ENCODE measurements at places on chromosomes 7 and 10. TPM values are rescaled to one million over a fixed set of nuclear protein-coding genes. Genes with fewer than 3 reads are reported as not detected.

The CHAT gene
- polyA plus RNA-seq: not detected

The DGKB gene
- not detected for polyA plus RNA-seq

The VPS37D gene
- polyA plus RNA-seq: not detected

The RASA4B gene
- 11.3 TPM for polyA plus RNA-seq

The GDF10 gene
- polyA plus RNA-seq: 0.69 TPM

The MMD2 gene
- polyA plus RNA-seq: not detected

GRCh38 chr7:12567015-12567414, 3.5 kb upstream of the SCIN start:
- DNase-seq: no peak
- no peaks in the 10 kb centered on the region for H3K36me3 ChIP-seq
- H3K4me3 ChIP-seq: no peak overlapping the region
- H3K27ac ChIP-seq: no peak overlapping the region

- no peak for DNase-seq
- H3K27me3 ChIP-seq: no peaks in the 10 kb centered on the region
- no peaks in the 10 kb centered on the region for H3K36me3 ChIP-seq
- no peaks in the 10 kb centered on the region for H3K4me1 ChIP-seq
- H3K4me3 ChIP-seq: no peak overlapping the region
These were observed 298.2 kb downstream of the CCSER2 start for GRCh38 chr10:84626397-84627087.

GRCh38 chr10:47383261-47384147, 589 bp downstream of the ZNF488 start:
- H3K27ac ChIP-seq: no peak overlapping the region
- no peaks in the 10 kb centered on the region for H3K27me3 ChIP-seq
- H3K4me1 ChIP-seq: no peaks in the 10 kb centered on the region
- DNase-seq: no peak
- no peaks in the 10 kb centered on the region for H3K36me3 ChIP-seq
- H3K4me3 ChIP-seq: peak overlapping the region; percentile 60

DNA sequence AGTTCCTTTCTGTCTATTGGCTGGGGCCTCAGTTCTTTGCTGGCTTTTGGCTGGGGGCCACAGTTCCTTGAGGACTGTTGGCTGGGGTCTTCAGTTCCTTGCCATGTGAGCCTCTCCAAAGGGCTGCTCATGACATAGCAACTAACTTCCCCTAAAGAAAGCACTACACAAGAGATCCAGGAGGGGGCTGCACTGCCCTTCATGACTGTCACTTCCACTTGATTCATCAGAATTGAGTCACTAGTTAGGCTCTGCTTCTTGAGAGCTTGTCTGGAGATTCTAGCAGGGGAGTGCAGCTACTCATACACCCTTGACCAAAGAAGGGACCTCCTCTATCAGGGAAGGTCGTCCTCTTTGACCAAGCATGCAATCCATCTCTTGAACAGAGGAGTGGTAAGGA, 38.0 kb upstream of the MKX start:
- no peak overlapping the region for H3K27ac ChIP-seq
- H3K27me3 ChIP-seq: no peaks in the 10 kb centered on the region
- no peaks in the 10 kb centered on the region for H3K36me3 ChIP-seq
- no peak overlapping the region for H3K4me3 ChIP-seq

- H3K4me1 ChIP-seq: no peaks in the 10 kb centered on the region
- H3K27ac ChIP-seq: no peak overlapping the region
- no peaks in the 10 kb centered on the region for H3K36me3 ChIP-seq
- no peak for DNase-seq
- H3K27me3 ChIP-seq: no peaks in the 10 kb centered on the region
- H3K4me3 ChIP-seq: no peak overlapping the region
These were observed 18.9 kb downstream of the NOD1 start for GRCh38 chr7:30459591-30460245.

DNA sequence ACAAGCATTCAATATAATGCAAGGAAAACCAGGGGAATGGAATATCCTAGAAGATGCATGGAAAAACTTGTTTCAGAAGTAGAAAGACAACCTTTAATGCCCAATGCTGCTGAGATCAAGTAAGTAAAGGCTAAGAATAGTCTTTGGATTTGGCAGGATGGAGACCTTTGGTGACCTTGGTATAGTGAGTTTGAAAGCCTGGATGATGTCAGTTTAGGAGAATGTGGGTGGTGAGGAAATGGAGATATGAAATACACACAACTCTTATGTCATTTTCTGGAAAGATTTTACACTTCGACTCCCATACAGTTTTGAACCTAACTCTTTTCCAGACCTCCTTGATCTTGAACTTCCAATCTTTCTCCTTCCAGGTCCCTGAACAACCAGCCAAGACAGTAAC, 185.7 kb downstream of the TFEC start:
- H3K4me1 ChIP-seq: no peaks in the 10 kb centered on the region
- no peak for DNase-seq
- no peak overlapping the region for H3K27ac ChIP-seq
- H3K4me3 ChIP-seq: no peak overlapping the region
- no peaks in the 10 kb centered on the region for H3K36me3 ChIP-seq

GRCh38 chr10:132005147-132005546, 23.4 kb upstream of the BNIP3 start:
- no peaks in the 10 kb centered on the region for H3K36me3 ChIP-seq
- no peak for DNase-seq
- no peaks in the 10 kb centered on the region for H3K27me3 ChIP-seq
- H3K4me1 ChIP-seq: no peaks in the 10 kb centered on the region
- H3K4me3 ChIP-seq: no peak overlapping the region

DNA sequence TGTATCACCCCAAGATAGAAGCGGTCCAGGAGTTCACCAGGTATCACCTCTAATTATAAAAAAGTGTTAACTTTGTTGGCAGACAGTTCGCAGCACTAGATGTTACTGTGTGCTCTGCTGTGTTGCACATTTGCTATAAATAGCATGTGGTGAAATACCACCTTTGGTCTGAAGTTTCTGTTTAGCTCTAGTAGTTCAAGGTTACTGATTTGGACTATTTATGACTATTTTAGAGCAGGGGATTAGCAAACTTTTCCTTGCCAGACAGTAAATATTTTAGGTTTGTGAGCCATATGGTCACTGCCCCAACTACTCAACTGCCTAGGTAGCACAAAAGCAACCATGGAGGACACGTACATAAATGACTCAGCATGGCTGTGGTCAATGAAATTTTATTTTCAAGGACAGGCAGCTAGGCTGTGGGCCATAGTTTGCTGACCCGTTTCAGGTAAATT, 16.5 kb downstream of the DENND10 start:
- DNase-seq: no peak
- no peak overlapping the region for H3K4me3 ChIP-seq
- no peaks in the 10 kb centered on the region for H3K4me1 ChIP-seq
- no peak overlapping the region for H3K27ac ChIP-seq
- H3K36me3 ChIP-seq: no peaks in the 10 kb centered on the region
- no peaks in the 10 kb centered on the region for H3K27me3 ChIP-seq

DNA sequence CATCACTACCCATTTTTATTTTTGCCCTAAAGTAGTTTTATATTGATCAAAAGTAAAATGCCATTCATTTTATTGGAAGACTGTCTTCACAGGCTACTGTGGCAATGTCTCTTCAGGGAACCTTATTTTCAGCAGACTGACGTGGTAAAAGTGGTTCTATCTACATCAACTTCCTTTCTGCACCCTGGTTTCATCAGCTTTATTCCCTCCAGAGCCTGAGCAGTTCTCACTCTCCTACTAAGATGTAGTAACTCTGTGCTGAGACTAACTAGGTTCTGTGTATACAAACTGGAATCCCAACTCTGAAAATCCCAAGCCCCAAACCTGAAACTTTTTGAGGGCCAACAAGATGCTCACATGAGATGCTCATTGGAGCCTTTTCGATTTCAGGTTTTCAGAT, 155.3 kb downstream of the SFMBT2 start:
- DNase-seq: no peak
- H3K36me3 ChIP-seq: peaks cover 2% of the 10 kb centered on the region
- peaks cover 27% of the 10 kb centered on the region for H3K4me1 ChIP-seq

DNA sequence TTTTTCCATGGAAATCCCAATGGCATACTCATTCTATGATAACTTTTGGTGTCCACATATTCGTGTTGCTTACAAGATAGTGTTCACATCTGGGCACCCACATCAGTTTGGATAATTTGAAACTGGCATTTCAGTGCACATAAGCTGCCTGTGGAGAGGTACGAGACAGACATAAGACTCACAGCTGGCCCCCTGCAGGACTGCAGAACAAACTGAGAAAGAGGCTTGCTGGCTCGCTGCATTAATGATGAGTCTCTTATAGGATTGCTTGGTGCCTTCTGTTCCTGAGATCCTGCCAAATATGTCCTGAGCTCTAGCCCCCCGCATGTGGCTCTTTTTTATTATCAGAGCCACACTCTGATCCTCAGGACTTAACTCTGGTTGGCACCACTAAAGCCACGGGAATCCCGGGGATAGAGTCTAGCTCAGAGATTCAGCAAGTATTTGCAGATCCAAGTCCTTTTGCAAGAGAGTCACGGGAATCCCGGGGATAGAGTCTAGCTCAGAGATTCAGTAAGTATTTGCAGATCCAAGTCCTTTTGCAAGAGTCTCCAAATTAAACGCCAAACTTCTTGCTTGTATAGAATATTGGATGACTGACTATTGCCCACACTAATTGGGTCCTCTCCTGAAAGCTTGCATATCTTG, 34.0 kb upstream of the JCAD start:
- no peak for DNase-seq
- H3K27ac ChIP-seq: no peak overlapping the region
- H3K4me3 ChIP-seq: no peak overlapping the region
- no peaks in the 10 kb centered on the region for H3K4me1 ChIP-seq

DNA sequence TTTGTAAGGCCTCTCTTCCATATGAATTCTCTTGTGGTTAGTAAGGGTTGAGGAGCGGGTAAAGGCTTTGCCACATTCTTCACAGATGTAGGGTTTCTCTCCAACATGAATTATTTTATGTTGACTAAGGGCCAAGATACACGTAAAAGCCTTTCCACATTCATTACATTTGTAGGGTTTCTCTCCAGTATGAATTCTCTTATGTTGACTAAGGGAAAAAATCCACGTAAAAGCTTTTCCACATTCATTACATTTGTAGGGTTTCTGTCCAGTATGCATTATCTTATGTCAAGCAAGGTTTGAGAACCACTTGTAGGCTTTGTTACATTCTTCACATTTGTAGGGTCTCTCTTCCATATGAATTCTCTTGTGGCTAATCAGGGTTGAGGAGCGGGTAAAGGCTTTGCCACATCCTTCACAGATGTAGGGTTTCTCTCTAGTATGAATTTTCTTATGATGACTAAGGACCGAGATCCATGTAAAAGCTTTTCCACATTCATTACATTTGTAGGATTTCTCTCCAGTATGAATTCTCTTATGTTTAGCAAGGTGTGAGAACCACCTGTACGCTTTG, 493.0 kb downstream of the ZNF479 start:
- H3K27ac ChIP-seq: no peak overlapping the region
- no peak for DNase-seq
- no peaks in the 10 kb centered on the region for H3K4me1 ChIP-seq
- no peaks in the 10 kb centered on the region for H3K36me3 ChIP-seq
- H3K4me3 ChIP-seq: no peak overlapping the region
- no peaks in the 10 kb centered on the region for H3K27me3 ChIP-seq

GRCh38 chr7:149245244-149245643, 5.8 kb downstream of the ZNF212 start:
- H3K27me3 ChIP-seq: no peaks in the 10 kb centered on the region
- no peak overlapping the region for H3K27ac ChIP-seq
- H3K36me3 ChIP-seq: peaks cover 4% of the 10 kb centered on the region
- H3K4me3 ChIP-seq: no peak overlapping the region

DNA sequence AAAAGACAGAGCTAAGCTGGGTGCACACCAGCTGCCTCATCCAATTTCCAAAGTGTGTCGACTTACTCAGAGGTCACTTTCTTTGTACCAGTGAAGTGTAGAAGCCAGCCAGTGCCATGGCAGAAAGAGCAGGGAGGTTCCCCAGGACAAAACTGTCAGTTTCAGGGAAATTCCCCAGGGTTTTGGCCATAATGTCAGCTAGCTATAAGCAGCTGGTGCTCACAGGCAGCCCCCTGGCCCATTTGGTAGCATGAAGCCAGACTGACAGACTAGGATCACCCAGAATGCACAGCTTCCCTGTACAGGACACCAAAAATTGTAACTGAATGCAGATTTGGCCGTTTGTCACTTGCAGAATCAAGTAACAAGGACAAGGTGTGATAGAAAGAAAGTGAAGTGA, 28.6 kb downstream of the MRPL32 start:
- no peaks in the 10 kb centered on the region for H3K27me3 ChIP-seq
- no peak overlapping the region for H3K27ac ChIP-seq
- DNase-seq: no peak
- no peaks in the 10 kb centered on the region for H3K36me3 ChIP-seq

DNA sequence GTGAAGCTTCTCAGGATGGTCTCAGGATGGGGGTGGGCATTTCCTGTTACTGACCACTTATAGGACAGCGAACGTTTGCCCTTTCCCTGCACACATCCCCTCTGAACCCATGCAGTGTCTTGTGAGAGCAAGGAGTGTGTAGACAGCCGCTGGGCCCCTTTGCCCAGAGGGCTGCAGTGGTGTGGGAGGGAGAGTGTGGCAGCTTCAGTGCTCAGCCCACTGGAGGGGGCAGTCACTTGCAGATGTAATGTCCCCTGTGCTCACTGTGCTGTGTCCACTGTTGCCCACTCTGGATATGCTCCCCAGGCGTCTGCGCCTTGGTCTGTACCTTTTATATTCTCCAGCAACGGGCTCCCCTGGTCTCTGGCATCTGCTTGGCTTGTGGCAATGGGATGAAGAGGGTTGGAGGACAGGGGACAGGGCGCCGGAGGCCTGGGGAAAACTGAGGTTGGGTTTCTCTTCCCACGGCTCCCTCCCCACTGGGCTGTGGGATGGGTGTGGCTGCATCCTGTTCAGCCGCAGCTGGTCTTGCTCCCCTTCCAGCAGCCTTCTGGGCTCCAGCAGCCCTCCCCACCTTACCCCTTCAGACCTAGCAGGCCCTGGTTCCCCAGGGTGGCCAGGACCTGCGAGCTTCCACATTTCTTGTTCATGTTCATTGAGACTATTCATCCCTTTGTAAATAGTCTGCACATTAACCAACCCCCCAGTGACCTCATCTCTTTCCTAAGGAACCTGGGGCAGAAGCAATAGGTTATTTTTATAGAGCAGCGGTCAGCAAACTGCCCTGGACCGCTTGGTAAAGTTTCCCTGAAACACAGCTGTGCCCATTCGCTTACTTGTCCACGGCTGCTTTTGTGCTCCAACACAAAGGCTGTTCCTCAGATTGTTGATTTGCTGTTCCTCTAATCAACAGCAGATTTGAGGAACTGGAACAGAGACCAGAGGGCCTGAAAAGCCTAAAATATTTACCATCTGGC, 6.1 kb downstream of the ZNF789 start:
- no peak overlapping the region for H3K4me3 ChIP-seq
- H3K27me3 ChIP-seq: no peaks in the 10 kb centered on the region
- peak overlapping the region; percentile 52 for H3K27ac ChIP-seq
- no peaks in the 10 kb centered on the region for H3K36me3 ChIP-seq
- DNase-seq: no peak

DNA sequence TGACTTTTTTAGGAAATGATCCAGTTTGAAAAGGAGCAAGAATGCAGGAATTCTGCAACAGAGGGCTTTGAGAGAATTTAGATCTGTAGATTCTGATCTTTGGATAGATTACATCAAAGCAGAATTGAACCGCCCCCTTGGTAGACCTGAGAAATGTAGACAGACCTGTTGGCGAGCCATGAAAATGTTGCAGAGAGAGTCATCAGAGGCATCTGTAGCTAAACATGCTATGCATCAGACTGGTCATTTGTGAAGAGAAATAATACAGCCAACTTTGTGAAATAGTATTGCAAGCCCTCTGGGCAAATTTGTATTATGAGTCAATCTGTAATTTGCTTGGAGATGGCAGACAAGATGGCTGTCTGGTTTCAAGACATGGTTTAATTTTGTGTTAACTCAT, 4.3 kb upstream of the C1GALT1 start:
- no peak overlapping the region for H3K27ac ChIP-seq
- DNase-seq: no peak
- no peak overlapping the region for H3K4me3 ChIP-seq
- peaks cover 11% of the 10 kb centered on the region for H3K4me1 ChIP-seq
- H3K36me3 ChIP-seq: no peaks in the 10 kb centered on the region

Data from naive thymus-derived CD4-positive, alpha-beta T cell (primary cell).